T-helper 17 cell (primary cell): ENCODE measurements at places on chromosomes 11 and 22.

DNA sequence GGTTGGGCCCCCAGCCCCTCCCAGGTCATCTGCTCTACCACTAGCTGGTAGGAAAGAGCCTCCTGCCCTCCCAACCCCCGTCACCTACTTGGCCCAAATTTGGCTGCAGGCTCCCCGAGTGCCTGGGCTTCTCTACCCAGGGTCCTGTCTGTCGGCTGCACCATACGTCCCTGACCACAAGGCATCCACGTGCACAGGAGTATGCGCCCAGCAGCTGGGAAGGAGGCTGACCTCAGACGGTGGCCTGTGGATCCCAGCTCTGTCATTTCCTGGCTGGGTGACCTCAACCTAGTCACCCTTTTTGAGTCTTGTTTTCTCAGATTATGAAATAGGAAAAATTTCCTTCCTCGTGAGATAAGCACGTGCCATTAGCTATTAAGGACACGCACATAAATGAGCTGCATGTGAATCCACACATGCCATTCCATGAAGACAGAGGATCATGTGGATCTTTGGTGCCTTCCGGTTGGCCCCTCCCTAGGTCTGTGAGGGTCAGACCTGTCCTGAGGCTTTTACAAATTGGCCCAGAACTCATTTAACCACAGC lies 13.7 kb downstream of the CYB561A3 start:
- no peak for DNase-seq

DNA sequence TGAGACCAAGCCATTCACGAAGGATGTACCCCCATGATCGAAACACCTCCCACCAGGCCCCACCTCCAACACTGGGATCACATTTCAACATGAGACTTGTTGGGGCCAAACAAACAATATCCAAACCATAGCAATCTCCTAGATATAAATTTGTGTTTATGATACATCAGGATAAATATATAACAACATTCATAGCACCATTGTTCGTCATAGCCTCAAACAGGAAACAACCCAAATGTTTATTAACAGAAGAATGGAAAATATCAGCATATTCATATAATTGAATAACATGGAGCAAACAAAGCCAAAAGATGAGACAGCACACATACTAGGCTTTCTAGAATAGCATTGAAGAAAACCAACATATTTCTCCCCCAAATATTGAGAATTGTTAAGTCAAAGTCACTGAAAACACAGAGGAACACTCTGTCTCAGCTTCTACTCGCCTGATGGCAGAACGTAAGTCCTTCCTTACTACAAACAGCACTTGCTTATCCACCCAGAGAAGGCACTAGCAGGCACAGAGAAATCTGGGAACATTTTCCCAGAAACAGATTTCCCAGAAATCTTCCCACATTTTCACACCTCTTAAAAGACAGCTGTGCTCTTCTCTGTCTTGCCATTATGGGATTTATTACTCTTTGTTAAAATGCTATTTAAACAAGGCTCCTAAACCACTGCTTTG lies 8.1 kb upstream of the GDPD4 start:
- DNase-seq = no peak

GRCh38 chr22:16959345-16959930 lies 48.6 kb downstream of the GAB4 start:
- no peak for DNase-seq

- no peak for DNase-seq
These were observed 16.6 kb upstream of the CHKA start for GRCh38 chr11:68137833-68138232.

DNA sequence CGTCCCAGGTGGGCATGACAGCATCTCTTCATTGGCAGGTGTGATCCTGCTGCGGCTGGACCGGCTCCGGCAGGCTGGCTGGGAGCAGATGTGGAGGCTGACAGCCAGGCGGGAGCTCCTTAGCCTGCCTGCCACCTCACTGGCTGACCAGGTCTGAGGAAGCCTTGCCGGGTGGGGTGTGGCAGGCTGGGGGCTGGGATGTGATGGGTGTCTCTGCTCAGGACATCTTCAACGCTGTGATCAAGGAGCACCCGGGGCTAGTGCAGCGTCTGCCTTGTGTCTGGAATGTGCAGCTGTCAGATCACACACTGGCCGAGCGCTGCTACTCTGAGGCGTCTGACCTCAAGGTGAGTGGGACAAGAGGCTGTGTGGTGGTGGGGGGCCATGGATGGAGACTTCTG lies 3.5 kb downstream of the LARGE2 start:
- DNase-seq = no peak

- DNase-seq = no peak
These were observed 86.0 kb downstream of the EHF start for GRCh38 chr11:34706709-34707461.

GRCh38 chr11:129410395-129410960 lies 34.8 kb downstream of the BARX2 start:
- no peak for DNase-seq

GRCh38 chr22:23580576-23581259 lies 628 bp upstream of the IGLL1 start:
- no peak for DNase-seq

- no peak for DNase-seq
These were observed 1.7 kb upstream of the ME3 start for GRCh38 chr11:86673872-86674750.

DNA sequence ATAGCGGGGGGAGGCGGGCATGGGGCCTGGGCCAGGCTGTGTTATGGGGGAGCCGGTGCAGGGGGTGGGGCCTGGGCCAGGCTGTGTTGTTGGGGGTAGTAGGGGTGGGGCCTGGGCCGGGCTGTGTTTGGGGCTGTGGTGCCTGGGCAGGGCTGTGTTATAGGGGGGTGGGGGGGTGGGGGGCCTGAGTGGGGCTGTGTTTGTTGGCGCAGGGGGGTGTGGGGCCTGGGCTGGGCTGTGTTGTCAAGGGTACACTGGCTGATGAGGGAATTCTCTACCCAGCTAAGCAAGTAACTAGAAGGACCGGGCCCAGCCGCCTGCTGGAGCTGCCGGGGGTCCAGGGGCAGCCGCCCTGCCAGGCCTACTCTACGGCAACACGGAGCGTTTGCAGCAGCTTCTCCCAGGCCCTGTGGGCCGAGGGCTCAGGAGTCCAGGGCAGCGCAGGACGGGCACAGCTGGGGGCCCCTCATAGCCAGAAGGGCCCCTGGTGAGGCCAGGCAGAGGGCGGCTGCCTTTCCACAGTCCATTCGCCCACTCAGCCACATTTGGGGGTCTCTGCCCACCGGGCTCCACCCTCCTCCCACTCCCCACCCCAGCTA lies 10.1 kb upstream of the PIM3 start:
- DNase-seq = no peak

GRCh38 chr11:107547961-107548360 lies 17.6 kb downstream of the ALKBH8 start:
- DNase-seq = no peak

DNA sequence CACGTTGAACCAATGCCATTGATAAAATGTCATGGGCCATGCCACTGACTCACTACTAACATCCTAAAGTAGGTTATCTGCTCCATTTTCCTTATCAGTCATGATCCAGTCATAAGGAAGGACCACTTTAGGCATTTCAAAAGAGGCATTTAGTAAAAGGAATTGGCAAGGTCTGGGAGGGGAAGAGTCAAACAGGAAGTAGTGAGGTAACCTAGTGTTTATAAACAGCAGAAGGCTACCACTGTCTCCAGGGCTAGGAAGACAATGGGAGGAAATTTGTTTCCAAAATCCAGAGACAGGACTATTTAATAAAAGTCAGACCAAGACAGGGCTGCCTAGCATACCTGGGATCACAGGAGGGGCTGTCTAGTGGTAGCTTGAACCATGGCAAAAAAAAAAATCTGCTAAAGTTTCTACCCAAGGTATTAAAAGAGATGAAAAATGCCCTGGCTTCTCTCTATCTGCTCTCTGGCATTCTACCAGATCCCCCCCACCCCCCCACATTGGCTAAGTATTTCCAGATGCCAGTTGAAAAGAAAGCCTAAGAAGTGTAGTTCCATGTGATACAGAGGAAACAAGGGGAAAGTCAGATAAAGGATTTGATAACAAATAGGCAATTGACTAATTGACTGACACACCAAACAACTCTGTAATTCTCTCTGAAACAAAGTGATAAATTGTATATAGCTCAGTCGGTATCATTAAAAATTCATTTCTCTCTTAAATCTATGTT lies 50.4 kb upstream of the C11orf87 start:
- no peak for DNase-seq

GRCh38 chr11:106063009-106063408 lies 14.1 kb downstream of the KBTBD3 start:
- DNase-seq = no peak

GRCh38 chr11:100876815-100877520 lies 189.9 kb downstream of the ARHGAP42 start:
- DNase-seq = no peak

DNA sequence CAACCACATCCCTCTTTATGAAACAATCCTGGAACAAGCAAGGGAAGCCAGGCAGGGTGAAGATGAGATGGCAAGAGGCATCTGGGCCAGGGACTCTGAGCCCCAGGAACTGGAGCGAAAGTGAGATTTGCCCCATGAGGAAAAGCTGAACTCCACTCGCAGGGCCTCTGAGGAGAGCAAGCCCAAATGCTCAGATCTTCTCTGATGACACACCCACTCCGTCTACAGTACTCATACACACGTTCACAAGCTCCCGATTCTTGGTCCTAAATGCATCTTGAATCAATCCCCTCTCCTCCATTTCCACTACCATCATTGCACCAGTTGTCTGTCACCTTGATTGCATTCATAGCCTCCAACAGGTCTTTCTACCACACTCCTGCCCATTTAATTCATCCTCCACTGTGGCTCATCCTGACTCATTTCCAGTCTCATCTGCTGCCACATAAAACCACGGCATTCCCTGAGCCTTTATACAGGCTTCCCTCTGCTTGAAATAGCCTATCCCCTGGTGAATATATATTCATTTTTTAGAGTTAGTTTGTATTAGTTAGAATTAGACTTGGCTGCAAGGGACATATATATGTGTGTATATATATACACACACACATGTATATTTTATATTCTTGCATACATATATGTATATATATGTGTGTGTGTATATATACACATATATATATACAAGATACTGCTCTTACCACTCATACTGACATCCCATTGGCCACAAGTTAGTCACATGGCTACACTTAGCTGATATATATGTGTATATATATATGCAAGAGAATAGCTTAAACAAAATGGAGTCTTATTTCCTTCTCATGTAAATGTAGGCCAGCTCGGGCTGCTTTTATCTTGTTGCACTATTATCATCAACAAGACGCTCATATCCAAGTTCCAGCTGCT lies 1.4 kb upstream of the APOA5 start:
- DNase-seq = no peak

DNA sequence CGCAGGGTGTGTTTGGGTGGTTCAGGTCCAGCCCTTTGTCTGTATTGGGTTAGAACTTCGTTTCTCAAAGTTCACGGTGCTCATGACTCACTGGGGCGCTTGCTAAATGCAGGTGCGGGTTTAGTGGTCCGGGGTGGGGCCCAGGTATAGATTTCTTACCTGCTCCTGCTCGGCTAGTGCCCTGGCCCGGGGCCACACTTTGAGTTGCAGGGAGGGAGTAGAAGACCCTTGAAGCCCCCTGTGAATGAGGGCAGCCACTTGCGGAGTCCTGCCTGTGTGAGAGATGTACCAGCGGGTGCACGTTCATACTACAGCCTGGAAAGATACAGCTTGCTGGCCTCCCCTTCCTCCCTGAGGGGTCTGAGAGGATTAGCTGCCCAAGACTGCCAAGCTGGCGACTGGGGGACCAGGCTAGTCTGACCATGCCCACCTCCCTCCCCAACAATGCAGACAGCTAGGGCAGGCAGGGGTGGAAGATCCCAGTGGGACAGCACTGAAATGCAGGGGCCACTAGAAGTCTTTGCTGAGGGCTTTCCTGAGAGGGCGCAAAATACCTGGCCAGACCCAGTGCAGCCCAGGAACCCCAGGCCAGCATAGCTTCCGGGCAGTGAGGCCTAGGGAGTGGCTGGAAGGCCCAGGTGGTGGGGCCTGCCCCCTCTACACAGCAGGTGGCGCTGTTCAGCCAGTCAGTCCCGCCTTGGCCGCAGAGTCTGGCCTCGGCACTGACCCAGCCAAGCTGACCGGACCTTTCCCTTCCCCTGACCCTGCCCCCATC lies 5.1 kb upstream of the MYRF start:
- DNase-seq = no peak

DNA sequence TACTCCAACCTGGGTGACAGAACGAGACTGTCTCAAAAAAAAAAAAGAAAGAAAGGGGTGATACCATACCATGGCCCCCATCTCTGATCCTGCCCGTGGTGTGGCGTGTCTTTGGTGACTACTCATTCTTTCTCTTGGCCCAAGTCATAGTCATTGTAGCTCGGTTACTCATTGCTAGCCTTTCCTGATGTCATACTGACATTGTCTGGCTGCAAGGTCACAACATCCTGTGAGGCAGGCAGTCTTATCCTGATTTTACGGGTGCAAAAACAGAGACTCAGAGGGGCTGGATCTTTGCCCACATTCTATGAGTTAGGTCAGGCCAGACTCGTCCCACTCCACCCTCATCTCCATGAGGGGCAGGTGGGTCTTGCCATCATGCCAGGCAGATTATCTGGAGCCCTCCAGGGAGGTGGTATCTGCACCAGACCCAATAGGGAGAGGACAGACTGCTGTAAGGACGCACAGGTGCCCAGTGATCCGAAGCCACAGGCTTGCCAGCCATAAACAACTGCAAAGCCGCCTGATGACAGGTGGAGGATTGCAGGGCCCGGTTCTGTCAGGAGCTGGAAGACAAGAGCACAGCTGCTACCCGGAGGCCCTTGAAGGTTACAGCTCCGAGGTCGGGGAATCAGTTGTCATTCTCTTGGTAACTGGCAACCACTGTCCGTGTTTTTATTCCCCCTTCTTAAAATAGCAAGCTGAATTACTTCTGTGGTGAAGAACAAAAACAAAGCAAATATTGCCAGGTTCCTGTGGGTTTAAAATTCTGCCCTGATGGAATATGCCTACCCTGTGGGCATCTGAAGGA lies 13.8 kb downstream of the TOM1 start:
- DNase-seq = no peak

DNA sequence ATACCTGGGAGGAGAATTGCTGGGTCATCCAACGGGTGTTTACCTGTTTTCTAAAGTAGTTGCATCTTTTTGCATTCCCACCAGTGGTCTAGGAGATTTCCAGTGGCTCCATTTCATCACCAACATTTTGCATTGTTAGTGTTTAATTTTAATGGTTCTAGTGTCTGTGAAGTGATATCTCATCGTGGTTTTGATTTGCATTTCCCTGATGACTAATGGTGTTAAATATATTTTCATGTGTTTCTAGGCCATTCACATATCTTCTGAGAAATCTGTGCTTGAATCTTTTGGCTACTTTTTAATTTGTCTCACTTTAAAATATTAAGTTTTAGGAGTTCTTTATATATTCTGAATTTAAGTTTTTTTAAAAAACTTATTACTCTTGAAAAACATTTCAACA lies 439.6 kb downstream of the TMEM135 start:
- no peak for DNase-seq

GRCh38 chr22:48532986-48533385 lies 1294.7 kb downstream of the BRD1 start:
- DNase-seq = no peak

GRCh38 chr22:37157516-37158285 lies 8.0 kb upstream of the IL2RB start:
- no peak for DNase-seq

GRCh38 chr11:64447831-64448598 lies 89.1 kb downstream of the RPS6KA4 start:
- no peak for DNase-seq
